Stimulated activated CD8-positive, alpha-beta memory T cell treated with anti-CD3 and anti-CD28 coated beads, Interleukin-4, amount 100 ng/mL, for 48 hours (primary cell): ENCODE measurements at places on chromosomes 2 and 18.

DNA sequence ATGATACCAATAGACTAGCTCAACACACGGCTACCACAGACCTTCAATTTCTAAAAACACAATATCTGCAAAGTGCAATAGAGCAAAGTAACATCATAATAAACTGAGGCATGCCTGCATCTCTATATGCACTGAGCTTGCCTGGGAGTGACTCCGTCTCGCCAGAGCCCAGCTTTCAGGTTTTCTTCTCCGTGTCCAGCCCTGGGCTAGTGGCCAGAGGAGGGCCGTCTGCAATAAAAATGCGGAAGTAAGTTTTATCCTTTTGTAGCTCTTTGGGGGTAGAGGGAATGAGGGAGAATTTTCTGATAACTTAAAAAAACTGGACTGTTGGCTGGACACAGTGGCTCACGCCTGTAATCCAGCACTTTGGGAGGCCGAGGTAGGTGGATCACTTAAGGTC, 41.0 kb upstream of the GPR17 start:
- DNase-seq = no peak

GRCh38 chr18:77090546-77091174, 41.9 kb downstream of the MBP start:
- no peak for DNase-seq

- DNase-seq = no peak
These were observed 118.4 kb downstream of the ALMS1 start for GRCh38 chr2:73503992-73504570.

GRCh38 chr2:198325359-198325758, 521.0 kb downstream of the PLCL1 start:
- no peak for DNase-seq

GRCh38 chr2:44674473-44675284, 266.8 kb upstream of the SIX3 start:
- DNase-seq = no peak

DNA sequence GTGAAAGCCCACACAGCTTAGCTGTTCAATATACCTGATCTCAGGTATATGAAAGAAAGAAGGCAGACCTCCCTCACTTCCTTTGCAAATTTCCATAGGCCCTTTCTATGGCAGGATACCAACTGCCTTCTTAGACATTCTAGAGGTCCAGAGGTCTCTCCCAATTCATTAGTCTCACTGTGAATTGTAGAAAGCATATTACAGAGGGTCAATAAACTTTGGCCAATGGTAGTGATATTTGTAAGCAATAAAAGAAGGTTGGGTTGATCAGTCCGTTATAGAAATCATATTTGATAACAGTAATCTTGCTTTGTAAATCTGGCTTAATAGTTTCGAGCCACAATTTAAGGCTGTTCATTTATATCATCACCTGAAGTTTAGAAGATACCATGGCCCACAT, 50.7 kb upstream of the ATP8B1 start:
- no peak for DNase-seq

DNA sequence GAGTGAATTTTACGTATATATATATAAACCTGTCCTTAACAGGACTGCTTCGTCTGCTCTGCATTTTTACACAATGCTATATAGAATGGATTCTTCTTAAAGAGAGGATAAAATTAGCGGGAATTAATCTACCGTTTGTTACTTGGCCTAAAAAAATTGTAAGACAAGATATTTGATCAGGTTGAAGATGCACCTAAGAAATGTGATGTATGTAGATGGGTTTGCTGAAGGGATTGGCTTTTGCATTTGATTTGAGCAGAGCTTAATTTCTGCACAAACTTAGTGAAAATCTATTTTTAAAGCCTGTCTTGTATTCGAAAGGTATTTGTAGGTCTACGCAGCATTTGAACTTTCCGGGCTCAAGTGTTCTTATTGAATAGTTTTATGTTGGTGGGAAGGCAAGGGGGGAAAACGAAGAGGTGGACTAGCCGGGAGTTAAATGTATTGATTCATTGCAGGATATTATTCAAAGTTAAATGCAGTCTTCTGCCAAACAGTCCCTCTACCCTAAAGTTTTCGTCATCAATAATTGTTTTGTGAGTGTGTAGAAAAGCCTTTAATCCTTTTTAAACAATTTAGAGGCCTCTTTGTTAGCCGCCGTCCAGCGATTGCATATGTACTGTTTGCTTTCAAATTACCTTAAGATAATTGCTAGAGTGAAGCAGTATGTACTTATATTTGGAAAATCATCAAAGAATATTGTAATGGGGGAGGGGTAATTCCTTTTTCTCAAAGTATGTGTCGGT, 1.2 kb downstream of the PPP1CB start:
- DNase-seq = no peak

DNA sequence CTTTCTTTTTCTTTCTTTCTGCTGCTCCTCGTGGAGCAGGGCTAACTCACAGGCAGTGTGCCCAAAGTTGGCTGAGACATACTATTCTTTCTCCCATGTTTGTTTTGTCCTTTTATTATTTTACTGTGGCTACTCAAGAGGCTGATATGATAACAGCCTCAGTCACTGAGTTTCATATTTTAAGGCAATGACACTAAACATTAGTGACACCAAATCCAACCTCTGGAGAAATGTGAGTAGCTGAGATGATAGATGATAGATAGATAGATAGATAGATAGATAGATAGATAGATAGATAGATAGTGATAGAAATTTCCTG, 45.8 kb upstream of the GLS start:
- DNase-seq = no peak

DNA sequence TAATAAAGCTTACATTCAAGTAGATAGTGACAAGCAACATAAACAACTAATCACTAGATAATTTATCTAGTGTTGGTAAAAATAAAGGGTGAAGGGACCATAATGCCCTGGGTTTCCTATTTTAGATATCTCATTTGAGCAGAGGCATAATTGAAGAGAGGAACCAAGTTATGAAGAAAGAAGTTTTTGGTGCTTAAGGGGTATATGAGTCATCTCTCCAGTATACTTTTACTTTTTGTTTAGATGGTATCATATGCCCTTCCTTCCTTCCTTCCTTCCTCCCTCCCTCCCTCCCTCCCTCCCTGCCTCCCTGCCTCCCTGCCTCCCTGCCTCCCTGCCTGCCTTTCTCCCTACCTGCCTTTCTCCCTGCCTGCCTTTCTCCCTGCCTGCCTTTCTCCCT, 1053.5 kb upstream of the CELF4 start:
- DNase-seq = no peak

DNA sequence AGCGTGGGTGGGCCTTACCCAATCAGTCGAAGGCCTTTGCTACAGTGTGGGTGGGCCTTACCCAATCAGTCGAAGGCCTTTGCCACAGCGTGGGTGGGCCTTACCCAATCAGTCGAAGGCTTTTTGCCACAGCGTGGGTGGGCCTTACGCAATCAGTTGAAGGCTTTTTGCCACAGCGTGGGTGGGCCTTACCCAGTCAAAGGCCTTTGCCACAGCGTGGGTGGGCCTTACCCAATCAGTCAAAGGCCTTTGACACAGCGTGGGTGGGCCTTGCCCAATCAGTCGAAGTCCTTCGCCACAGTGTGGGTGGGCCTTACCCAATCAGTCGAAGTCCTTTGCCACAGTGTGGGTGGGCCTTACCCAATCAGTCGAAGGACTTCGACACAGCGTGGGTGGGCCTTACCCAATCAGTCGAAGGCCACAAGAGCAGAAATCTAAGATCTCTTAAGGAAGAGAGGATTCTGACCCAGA, 16.3 kb upstream of the GAL3ST2 start:
- peak; percentile 38 for DNase-seq
